ENCODE measurements at places on chromosomes 13 and 19.
A peak's percentile ranks its signal among the peaks of the same experiment; 100 is the strongest.

GRCh38 chr19:19482809-19483596, 32.3 kb downstream of the TSSK6 start:
- DNase-seq: no peak

- DNase-seq: no peak
Observed at GRCh38 chr19:29896802-29897201, 45.2 kb upstream of the URI1 start.

- DNase-seq: no peak
Observed at GRCh38 chr13:40762849-40763248, 8.1 kb downstream of the MRPS31 start.

DNA sequence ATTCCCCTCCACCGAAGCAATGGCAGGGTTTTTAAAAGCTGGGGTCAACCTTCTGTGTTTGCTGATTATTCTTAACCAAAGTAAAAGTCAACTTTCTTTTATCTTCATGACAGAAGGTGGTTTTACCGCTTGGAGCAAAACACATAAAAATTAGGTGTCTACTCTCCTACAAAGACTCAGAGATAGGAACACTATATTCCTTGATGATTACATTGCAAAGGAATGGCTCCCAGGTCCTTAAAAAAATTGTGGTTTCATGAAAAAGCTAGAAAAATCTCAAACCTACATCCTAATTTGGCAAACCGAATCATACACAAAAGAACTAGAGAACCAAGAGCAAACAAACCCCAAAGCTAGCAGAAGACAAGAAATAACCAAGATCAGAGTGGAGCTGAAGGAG, 760.4 kb upstream of the PCDH20 start:
- no peak for DNase-seq

- DNase-seq: no peak
Observed at GRCh38 chr19:45592366-45592765, 7.8 kb upstream of the OPA3 start.

DNA sequence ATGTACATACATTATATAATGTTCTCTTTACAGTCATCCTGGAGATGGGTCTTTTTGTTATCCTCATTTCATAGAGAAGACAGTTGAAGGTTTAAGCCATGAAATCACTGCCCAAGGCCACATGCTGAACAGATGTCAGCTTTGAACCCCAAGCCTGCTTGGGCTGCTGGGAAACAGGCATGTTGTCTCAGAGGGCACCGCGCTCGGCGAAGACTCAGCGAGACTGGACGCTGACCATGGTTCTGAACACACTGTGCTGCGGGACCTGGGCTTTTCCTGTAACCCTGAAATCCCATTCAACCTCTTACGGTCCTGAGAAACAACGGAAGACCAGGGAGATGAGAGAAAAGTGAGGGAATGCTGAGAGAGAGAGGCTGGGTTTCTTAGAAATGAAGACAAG, 27.3 kb downstream of the LRFN3 start:
- DNase-seq: peak; percentile 23

GRCh38 chr13:53238261-53238660, 209.6 kb downstream of the OLFM4 start:
- DNase-seq: no peak

- DNase-seq: no peak
Observed at GRCh38 chr19:50803633-50804419, 13.6 kb downstream of the ACP4 start.

- DNase-seq: no peak
Observed at GRCh38 chr13:59468396-59468795, 695.3 kb downstream of the DIAPH3 start.

GRCh38 chr19:43555185-43555770, 20.0 kb downstream of the XRCC1 start:
- peak; percentile 23 for DNase-seq

DNA sequence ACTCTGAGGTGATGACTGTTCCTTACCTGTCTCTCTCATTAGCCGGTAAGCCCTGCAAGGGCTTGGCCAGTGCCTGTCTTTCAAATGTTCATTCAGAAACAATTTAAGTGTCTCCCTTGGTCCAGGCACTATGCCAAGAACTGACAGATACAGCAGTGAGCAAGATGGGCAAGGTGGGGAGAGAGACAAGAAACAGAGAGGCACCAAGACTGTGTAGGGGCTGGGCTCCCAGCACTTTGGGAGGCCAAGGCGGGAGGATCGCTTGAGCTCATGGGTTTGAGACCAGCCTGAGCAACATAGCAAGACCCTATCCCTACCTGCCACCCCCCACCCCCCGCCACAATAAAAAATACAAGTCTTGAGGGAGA, 1.3 kb upstream of the CCNE1 start:
- no peak for DNase-seq

- no peak for DNase-seq
Observed at GRCh38 chr13:95644601-95645052, at the start of gene DZIP1. Gene DZIP1, minus strand, starts transcription at chr13:95644706. Its CDS starts 2,677 bp downstream, at chr13:95642029.

- DNase-seq: no peak
Observed at GRCh38 chr13:28850226-28850625, 30.1 kb downstream of the MTUS2 start.

DNA sequence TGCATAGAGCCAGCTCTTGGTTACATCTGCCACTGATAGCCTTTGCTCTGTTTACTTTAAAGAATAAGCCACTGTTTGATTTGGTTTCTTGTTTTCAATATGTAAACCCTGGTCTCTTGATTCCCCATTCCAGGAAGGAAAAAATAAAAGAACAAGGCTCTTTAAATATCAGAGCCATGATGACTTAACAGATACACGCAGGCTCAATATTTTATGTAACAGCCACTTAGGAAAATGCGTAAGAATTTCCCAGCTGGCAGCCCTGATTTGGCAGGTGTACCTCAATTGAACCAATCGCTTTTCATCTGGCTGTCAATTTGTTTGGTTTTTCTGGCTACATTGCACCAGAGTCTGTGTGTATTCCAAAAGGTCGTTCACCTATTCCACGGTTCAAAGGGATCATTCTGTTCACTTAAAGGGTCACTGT, 65.6 kb downstream of the IRS2 start:
- DNase-seq: no peak

- no peak for DNase-seq
Observed at GRCh38 chr19:10820173-10820572, 15.8 kb downstream of the TMED1 start.

GRCh38 chr19:19653597-19654147, 9.8 kb downstream of the ATP13A1 start:
- no peak for DNase-seq

DNA sequence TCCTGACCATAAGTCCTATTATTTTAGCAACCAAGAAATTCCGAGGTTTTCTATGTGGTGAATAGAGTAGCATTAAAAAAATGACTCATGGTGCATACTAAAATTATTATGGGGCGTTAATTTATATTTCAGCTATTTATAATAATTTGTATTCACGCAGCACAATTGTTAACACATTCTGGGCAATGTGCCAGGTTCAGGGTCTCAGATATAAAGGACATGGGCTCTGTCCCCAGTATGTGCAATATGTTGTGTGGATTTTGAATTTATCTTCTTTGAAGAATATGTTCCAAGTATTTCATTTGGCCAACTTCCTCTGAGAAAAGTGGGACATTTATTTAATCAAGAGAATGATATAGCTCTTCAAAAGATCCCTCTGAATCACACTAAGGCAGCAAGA, 1434.7 kb upstream of the PRR20A start:
- no peak for DNase-seq

DNA sequence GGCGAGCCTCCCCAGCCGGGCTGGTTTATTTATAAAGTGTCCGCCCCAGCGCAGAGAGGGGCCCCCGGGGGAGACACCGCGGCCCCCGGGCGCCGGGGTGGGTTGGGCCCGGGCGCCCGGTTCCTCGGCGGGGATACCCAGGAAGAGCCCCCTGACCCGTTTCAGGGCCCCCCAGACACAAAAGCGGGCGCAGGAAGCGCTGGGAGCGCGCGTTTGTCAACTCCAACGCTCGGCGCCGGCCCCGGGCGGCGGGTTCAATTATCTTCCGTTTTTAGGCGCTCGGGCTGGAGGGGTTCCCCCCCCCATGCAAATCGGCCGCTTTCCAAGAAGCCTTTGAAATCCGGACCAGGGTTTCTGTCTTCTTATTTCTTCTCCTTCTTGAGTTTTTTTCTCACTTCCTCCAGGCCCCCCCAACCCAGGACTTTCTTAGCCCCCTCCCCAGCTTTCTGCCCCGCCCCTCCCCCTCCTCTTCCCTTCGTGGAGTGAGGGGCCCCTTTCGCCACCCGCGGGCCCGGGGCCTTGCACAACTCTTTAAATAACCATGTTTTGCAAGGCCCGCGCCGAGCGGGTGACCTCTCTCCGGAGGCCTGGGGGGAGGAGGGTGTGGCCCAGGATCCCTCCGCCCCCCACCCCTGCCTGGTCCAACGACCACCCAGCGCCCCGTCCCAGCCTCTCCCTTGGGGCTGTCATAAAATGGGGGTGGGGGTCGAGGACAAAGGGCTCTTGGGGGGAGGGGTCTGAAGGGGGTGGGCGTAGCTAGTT, 935 bp downstream of the ARID3A start:
- DNase-seq: no peak

DNA sequence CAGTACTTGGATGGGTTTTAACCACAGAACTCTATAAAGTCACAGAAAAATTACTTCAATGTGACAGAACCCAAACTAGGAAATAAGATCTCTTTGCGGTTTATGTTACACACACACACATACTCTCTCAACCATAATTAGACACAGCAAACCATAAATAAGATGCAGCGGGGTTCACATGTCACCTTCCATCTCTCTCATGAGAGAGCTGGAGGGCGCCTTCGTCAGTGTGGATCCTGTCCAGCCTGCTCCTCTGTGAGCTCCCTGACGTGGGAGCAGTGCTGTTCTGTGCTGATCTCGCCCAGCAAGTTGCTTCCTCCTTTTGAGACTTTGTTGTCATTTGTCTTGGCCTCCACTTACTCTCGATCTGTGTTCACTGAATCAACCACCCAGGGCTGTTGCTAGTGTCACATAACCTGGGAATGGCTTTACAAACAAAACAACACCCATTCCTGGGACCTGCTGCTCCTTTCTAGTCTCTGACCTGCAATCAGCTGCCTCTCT, 204.9 kb upstream of the KL start:
- DNase-seq: no peak

GRCh38 chr19:2553510-2553909, 77.6 kb downstream of the GADD45B start:
- DNase-seq: no peak

- DNase-seq: no peak
Observed at GRCh38 chr13:75993823-75994222, 357.7 kb downstream of the LMO7 start.

DNA sequence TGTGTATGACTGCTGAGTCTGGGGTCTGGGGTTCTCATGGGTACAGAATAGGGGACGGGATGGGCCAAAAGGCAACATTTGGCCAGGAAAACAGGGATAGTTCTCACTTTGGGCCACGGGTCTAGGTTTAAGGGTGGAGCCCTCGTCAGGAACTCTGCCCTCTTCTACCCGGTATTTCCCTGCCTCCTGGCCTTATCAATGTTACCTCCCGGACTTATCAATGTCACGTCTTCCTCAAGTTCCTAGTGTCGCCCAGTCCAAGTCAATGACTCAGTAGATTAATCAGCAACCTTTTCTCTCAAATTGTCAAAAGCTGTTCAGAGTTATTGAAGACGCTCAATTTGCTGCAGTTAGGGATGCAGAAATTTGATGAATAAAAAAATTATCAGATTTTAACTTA, 234.8 kb downstream of the B3GLCT start:
- DNase-seq: no peak

- DNase-seq: no peak
Observed at GRCh38 chr13:25905611-25906010, 146.2 kb downstream of the SHISA2 start.

DNA sequence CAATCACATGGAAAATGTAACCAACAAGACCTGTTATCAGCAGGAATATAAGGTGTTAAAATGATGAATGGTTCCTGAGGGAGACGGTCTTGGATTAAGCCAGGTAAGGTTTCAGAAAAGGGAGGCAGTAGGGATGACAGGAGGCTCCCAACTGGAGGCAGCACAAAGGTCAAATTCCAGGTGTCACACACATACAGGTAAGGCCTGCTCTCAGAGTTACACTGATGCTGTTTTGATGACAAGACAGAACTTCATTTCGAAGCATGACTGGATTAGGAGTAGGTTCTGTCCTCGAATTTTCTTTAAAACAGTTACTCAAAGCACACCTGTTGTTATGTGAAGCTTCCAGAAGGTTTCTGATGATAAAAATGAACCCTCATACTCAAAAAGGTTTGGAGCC, 7.4 kb downstream of the MED26 start:
- DNase-seq: no peak

- no peak for DNase-seq
Observed at GRCh38 chr13:43648733-43649132, 138.0 kb downstream of the ENOX1 start.

DNA sequence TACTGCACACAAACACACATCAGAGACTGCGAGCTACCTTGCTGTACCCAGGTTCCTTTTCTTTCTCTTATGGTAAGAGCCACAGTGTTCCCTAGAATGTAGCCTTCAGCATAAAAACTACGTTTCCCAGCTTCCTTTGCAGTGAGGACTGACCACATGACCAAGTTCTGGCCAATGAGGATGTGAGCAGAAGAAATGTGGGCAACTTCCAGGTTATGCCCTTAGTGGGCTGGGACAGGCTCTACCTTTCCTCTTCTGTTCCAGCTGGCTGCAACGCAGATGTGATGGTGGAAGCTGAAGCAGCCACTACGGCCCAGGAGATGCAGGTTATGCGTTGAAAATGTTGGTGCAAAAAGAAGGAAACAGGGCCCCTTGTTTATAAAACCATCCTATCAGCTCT, 27.5 kb downstream of the VRK3 start:
- no peak for DNase-seq

GRCh38 chr19:57249329-57249728, 8.9 kb downstream of the ZNF805 start:
- no peak for DNase-seq

DNA sequence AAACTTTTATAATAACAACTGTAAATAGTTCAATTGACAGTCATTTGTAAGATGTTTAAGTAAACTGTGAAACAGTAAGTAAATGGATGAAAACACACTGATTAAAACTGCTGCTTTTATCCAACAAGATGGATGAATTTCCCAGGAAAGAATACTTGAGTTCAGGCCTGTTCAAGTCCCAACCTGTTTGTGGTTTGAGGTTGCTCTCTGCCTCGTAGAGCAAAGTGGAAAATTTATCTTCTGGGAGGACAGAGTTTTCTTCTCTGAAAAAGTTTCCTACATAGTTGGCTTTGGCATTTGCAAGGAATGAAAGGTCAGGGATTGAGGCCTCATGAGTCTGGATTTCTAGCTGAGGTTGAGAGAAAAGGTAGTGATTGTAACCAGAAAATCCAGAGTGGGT, 15.2 kb upstream of the ZNF543 start:
- no peak for DNase-seq
